ENCODE measurements at places on chromosomes 4 and X.
A peak's percentile ranks its signal among the peaks of the same experiment; 100 is the strongest.

GRCh38 chr4:184506527-184507121 is 32.3 kb upstream of the IRF2 start:
- DNase-seq: no peak

DNA sequence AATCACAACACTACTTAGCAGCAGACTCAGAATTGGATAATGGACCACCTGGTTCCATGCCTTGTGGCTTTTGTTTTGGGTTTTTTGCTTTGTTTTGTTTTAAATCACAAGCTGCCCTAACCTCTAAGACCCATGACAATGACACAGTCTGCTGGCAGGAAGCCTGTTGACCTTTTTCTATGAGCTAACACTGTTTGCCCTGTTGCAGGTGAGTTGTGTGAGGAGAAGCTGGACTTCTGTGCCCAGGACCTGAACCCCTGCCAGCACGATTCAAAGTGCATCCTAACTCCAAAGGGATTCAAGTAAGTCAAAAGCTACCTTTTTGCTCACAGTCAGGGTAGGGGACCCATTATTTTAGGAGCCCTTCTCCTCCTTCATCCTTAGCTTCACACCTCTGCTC is 110.8 kb upstream of the PACRGL start:
- DNase-seq: no peak

GRCh38 chr4:25477221-25477620 is 100.2 kb downstream of the ANAPC4 start:
- peak; percentile 23 for DNase-seq

GRCh38 chr4:94974773-94975172 is 217.0 kb downstream of the BMPR1B start:
- DNase-seq: peak; percentile 46

GRCh38 chr4:31089815-31090214 is 369.6 kb downstream of the PCDH7 start:
- peak; percentile 25 for DNase-seq

DNA sequence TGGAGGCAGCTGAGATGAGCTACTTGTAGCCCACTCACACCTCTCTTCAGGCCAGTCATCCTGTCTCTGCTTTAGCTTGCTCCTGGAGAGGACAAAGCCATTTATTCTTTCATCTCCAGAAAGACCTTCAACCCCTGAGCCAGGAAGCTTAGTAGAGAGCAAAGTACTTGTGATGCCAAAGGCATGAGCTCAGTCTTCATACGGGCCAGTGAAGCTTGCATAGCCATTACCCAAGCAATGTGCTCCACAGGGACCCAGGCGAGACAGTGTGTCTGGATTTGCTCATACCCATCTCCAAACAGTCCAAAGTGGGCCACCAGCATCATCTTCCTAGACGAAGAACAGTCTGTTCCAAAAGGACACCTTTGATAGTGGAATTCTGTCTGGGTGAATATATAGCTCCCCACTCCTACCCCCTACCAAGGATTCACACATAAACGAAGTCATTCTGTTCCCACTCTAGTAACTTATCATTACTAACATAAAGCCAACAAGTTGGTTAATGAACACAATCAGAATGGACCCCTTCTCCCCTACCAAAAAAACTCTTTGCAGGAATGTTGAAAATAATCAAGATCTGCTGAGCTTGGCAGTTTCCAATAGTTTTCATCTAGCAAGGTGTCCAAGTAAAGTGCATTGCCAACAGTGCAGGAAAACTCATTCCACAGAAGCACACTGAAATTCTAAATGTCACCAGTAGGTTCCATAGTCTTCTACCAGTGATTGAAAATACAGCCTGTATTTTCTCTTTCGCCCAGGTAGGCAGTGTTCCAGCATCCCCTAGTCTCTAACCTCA is 6.7 kb downstream of the TNMD start:
- DNase-seq: no peak

DNA sequence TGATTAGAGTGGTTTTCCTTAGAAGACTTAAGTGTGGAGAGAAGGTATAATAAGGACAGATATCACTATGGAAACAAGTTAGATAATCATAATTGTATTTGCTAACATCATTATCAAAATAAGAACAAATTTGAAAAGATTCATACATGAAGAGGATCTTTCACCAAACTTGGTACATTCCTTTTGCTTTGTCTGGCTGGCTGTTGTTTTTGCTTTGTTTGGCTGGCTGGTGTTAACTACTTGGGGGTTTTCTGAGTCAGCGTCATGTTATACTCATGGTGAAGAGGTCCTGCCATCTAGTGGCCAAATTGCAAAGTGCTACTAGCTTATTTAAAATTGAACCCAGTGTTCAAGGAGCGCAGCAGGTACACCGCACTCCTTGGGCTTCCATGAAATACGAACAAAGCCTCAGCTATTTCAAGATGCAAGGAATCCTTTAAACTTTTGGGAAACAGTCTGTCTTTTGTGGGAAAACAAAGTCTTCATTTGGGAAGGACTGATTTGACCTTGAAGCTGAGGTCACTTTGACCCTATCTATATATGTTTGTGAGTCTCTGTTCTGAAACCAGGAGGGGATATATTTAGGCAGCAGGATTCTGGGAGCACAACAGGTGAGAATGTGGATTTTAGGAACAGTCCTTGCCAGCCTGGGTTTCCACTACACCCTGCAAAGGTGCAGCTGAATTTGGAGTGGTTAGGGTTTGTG is 129.7 kb downstream of the PLS3 start:
- peak; percentile 81 for DNase-seq

DNA sequence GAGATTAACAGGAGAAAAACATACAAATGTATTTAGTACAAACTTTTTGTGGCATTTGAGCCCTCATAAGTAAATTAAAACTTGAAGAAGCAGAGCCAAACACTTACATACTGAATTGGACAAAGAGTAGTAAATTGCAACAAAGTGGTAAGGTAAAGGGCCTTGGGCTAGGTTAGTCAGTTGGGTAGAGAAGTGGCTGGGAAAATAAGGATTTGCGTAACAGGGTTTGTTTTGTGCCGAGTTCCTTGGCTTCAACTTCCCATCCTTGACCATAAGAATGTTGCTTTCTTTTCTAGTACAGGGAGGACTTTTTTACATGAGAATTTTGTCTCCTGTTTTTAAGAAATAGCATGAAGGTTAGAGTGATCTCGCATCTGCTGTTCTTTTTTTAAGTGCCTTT is 33.3 kb upstream of the DSPP start:
- DNase-seq: no peak

DNA sequence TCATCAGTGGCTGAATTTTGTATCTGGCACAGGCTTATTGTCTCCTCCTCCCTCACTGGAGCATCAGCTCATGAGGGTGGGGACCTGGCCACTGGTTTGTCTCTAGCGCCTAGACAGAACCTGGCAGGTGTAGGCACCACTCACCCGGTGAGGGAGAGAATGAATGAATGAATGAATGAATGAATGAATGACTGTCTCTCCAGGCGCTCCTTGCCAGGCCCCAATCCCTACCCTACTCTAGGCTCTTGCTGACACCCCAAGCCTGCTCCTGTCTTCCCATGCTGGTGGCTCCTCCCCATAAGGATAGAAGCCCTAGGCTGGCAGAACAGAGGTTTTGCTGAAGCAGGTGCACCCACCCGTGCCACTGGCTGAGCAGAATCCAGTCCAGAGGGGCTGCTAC is 41.3 kb upstream of the GRPEL1 start:
- DNase-seq: no peak

GRCh38 chr4:76585897-76586360 is 150.9 kb downstream of the SHROOM3 start:
- DNase-seq: peak; percentile 59

DNA sequence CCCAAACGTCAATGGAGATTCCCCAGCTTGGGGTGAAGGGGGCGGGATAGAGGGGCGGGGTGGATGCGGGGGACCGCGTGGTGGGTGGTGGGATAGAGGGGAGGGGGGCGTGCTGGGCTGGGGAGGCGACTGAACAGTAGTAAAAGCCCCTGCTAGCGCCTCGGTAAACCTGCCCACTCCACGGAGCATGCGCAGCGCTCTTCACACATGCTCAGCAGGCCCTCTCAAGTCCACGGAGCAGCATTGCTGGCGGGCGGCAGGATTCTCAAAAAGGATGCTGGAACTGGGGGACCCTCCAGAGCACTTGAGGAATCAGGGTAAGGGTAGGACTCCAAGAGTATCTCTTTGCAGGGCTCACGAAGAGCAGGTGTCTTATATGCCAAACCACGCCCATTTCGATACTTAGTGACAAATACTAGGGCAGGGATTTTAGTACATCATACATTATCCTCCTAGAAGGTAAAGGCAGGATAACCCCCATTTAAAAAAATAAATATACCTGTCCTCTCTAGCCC is 378 bp upstream of the RPS6KA6 start:
- peak; percentile 58 for DNase-seq

GRCh38 chr4:14719053-14719452 is 283.2 kb upstream of the CPEB2 start:
- DNase-seq: peak; percentile 18

- DNase-seq: no peak
Measured at GRCh38 chrX:141467442-141467841, 117.1 kb downstream of the SPANXA1 start.

DNA sequence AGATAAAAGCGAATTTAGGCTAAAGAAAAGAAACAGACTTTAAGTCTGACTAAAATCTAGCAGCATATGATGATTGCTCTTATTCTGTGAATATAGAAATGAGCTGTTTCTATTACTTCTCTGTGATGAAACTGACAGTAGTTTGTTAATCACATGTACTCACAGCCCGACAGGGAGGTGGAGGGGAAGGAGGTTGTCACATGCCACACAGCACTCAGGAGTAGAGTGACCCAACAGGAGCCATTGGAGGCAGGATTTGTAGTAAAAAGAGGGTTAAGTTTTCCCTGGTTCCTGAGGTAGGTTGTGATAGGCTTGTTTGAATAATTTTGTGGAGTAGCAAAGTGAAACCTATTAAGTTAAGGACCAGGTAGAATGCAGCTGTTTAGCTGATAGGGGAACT is 495.9 kb downstream of the CENPC start:
- no peak for DNase-seq

GRCh38 chrX:154349979-154350378 is 24.5 kb downstream of the FLNA start:
- no peak for DNase-seq

- DNase-seq: no peak
Measured at GRCh38 chr4:154631828-154632227, 19.4 kb upstream of the FGG start.

DNA sequence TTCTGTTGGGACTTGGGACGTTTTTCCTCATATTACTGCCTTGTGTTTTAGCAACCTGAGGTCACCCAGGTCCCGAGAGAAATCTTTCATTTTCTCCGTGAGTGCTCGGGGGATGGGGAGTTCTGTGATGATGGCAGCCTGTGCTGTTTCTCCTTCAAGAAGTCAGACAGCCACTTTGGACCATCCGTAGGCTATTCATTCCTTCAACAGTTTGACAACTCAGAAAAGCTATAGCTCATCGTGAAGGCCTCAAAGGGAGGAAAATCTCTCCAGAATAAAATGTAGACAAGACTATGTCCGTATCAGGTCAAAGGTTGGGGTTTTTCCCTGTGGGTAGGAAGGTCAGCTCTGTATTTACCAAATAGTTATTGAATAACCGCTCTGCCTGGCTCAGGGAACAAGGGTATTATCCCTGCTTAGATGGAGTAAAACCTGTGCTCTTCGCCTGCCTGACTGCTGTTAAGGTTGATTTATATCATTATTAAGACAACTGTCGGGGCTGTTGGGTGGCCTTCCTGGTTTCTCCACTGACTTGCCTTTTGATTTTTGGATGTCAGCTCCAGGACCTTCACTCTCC is 36.6 kb downstream of the FAM114A1 start:
- DNase-seq: no peak

DNA sequence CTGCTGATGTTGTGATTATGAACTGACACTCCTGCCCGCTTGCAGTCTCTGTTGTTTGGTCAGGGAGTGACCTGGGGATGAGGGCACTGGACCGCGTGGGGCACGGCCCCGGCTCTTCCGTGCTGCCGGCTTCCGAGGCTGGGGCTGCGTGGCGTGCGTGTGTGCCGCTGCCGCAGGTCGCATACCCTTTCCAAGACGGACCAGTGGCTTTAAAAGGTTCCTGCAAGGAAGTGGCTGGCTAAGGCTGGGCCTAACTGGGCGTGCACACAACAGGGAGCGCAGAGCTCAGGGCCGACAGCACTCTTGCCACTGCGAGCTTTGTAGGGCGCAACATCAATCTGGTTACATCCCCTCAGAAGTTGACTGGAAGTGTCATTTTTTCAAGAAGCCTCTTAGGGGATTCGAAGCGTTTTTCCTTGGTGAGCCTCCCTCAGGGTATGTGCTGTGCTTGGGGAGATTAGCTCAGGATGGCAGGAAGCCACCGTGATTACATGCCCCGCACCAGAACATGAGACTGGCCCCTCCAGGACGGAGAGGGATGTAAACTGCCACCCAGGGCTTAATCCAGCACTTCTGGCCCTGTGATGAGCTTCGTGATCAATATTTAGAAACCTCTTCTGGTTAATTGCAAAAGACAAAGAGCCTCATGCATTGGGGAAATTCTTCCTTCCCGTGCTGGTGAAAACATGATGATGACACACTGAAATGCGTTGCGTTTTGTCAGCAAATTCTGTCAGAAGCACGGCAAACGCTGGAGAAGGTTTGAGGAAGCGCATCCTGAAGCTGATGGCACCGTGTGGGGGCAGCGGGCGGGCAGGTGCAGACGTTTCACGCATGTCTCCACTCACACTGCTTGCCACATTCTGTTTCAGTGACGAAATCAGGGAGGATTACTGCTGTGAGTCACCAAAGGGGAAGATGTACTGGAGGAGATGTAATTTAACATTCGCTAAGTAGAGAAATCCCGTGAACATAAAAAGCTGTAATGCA is 11.1 kb downstream of the MAEA start:
- DNase-seq: peak; percentile 42

DNA sequence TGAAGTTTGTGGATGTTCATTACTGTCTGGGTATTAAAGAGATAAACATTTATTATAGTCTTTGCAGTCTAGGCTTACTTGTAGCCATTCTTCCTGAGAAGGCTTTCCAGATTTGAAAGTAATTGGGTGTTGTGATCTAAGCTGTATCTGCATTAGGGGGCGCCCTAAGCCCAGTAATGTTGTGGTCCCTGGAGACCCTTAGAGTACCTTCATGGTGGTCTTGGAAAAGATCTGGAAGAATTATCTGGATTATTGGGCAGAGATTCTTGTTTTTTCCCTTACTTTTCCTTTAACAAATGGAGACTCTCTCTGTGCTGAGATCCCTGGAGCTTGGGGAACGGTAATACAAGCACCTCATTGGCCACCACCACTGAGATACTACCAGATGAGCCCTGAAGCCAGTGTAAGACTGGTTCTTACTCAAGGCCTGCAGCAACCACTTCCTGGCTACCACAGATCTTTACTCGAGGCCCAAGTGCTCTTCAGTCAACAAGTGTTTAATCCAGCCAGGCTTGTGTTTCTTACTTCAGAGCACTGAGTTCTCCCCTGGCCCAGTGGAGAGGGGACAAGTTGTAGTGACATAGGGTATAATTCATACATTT is 63.1 kb downstream of the RTL3 start:
- peak; percentile 10 for DNase-seq

- DNase-seq: no peak
Measured at GRCh38 chrX:43373032-43373431, 283.1 kb upstream of the MAOA start.

DNA sequence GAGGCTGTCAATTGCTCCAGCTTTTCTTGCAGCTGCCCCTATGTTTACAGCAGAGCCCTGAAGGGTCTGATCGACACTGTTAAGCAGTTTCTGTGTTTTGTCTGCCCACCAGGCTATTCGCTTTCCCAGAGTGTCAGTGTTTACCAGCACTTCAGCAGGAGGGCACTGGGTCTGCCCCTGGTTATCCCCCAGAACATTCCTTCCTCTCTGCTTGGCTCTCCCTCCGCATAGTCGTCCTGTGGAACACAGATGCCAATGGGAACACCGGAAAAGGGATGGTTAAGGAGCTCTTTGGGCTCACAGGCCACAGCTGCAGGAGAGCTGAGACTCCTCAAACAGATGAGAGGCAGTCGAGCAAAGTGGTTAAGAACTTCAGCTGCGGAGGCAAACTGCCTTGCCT is 71.3 kb upstream of the FBXW7 start:
- no peak for DNase-seq

All from fibroblast of skin of right biceps (primary cell).